ENCODE measurements at places on chromosomes 2 and 18.

DNA sequence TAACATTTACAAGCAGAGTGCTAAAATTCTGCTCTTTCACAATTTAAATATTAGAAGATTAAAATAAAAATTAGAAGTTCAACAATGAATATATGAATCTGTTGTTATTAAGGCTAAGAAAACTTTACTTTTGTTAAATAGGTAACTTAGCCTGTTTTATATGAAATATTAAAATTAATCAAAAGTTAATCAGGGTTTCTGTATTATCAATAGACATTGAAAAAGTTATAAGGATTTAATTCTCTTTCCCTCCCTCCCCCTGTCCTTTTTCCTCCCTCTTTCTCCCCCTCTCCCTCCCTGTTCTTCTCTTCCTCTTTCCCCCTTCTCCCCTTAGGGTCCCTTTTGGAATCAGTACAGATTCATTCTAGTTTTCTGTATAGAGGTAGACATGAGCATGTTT, 12.1 kb downstream of the BBS5 start:
- no peak for DNase-seq

DNA sequence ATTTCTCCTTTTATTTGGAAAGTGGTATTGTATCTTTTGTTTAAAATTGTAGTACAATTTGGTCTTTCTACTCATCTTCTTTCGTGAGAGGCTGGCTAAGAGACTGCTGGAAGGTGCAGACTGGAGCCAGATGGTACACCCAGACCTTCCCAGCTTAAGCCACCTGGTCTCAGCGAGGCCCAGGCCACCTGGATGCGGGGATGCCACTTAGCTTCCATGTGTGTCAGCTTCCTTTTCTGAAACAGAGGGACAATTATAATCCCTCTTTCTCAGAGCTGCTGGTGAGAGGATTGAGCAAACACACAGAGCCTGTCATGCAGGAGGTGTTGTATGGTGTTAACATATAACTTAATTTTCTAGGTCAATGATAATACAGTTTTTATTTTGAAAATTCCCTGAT, 17.4 kb downstream of the FARP2 start:
- DNase-seq, result no peak

- no peak for DNase-seq
Measured at GRCh38 chr2:23656597-23656973, 270.3 kb downstream of the ATAD2B start.

- DNase-seq, result no peak
Measured at GRCh38 chr2:65377556-65378192, 54.7 kb downstream of the SPRED2 start.

- DNase-seq, result no peak
Measured at GRCh38 chr2:182977463-182977862, 60.8 kb downstream of the NCKAP1 start.

- DNase-seq, result no peak
Measured at GRCh38 chr2:204900487-204900886, 355.2 kb downstream of the PARD3B start.

DNA sequence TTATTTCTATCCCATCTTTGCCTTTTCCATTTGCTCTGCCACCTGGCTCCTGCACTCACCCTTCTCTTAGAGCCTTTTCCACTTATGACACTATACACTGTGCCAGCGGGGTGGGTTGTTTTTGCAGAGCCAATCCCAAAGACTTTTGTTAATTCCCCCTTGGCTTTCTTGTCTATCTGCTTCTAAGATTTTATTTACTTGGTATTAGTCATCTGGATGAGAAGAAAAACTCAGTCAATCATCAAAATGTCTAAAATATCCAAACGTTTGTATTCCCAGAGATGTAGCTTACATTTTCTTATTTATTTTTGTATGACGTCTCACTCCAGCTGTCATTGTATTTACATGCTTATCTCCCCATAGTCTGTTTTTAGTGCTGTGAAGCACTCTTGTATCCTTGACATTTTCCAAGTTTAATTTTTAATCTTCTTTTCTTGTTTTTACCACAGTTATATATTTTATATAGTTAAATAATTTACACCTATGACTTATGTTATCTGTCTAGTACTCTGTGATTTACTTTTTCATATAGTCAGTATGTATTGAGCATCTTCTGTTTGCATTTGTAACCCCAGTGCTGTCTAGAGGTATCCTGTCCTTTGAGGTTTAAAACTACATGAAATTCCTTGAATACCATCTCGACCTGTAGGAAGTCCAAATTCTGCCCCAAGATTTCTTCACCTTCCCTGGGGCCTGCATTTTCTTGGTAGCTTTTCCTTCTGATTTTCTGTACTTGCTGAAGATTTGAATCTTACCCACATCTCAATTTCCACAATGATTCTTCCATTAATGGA, 55.1 kb downstream of the COL4A3 start:
- DNase-seq, result no peak

DNA sequence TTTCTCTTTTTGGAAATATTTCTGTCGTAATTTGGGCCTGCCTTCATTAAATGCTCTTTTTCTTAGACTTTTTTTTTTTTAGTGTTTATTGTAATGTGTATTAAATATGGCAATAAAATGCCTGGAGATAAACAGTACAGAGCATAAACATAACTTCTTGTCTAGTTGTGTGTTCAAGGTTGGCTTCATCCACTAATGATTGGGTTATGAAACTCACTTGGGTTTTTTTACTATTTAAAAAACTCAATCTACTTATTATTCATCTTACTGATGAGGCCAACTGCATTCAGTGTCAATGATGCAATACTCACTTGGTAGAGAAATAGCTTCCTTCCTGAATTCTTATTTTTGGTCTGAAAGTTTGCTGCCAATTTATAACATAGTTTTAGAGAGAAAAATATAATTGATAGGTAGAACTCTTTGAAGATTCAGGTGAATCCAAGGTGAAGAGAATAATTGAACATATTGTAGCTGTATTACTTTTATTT, 144.2 kb upstream of the NABP1 start:
- DNase-seq, result no peak

GRCh38 chr2:109238580-109238979, 109.6 kb downstream of the SH3RF3 start:
- DNase-seq, result no peak

GRCh38 chr2:127174640-127175039, 45.5 kb downstream of the CYP27C1 start:
- no peak for DNase-seq

- no peak for DNase-seq
Measured at GRCh38 chr2:222883420-222883819, 22.6 kb downstream of the ACSL3 start.

GRCh38 chr18:39799006-39799405, 2156.0 kb upstream of the PIK3C3 start:
- no peak for DNase-seq

GRCh38 chr2:177727577-177728398, 335.2 kb downstream of the AGPS start:
- DNase-seq, result no peak

Measured in left renal cortex interstitium (tissue), 4 donors.